Smooth muscle cell of the brain vasculature (primary cell): ENCODE measurements at places on chromosomes 4 and X.

DNA sequence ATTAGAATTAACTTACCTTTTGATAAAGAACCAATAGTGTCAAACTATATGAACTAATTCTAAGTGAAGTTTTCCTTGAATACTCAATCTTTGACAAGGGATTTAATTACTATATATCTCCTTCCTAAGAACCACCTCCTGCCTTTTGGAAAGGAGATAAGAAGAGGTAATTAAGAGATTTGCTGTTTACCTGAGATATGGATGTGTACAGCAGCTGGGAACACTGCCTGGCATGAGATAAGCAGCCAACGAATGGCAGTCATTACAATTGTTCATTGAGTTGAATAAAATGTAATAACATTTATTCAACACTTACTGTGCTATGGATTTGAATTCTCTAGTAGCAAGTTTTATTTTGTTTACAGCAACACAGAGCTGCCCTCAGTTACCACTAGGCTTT, 407.1 kb downstream of the SPOCK3 start:
- DNase-seq, result no peak

- DNase-seq, result no peak
Observed at GRCh38 chr4:169900241-169900845, 125.9 kb downstream of the MFAP3L start.

DNA sequence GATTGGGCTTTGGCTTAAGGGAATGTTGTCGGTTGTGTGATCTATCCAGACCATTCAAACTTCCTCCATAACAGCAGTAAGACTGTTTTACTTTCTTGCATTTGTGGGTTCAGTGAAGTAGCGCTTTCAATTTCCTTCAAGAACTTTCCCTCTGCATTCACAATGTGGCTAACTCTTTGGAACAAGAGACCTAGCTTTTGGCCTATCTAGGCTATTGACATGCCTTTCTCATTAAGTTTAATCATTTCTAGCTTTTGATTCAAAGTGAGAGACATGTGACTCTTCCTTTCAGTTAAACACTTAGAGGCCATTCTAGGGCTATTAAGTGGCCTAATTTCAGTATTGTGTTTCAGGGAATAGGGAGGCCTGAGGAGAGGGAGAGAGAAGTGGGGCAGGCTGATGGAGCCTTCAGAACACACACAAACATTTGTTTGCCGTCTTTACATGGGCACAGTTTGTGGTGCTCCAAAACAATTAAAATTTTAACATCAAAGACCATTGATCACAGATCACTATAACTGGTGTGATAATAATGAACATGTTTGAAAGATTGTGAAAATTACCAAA, 34.1 kb downstream of the ADH5 start:
- no peak for DNase-seq

DNA sequence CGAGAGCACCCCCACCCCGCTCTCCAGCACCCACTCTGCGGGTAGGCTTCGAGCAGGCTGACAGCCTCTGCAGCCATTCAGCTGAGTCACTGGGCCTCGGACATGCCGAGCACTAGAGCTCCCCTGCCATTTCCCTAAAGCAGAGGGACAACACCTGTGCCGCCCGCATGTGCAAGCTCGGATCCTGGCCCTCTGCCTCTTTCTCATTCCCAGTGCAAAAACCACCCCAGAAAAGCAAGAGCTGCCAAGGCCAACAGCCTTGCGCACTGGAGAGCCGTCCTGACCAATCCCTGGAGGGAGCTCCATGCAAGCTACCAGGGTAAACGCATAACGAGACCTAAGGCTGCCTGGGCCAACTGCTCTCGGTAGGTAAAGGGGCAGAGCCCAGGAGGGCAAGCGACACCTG, 5.3 kb downstream of the HCFC1 start:
- DNase-seq, result no peak
